SK-N-DZ (cell line): ENCODE measurements at places on chromosomes 3 and 15.

DNA sequence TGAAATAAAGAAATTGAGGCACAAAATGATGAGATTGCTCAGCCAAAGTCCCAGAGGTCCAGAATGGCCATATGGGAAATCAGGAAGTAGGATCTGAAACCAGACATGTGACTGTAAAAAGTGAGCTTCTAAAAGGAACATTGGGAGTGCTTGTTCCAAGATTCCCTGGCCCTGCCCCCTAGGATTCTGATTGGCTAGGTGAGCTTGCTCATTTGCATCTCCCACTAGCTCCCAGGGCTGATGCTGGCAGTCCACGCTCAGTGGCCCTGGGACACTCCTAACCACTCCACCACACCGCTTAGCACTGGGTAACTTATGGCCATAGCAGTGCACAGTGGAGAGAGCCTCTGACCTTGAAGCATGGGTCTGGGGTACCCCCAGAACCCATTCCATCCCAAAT lies 326.7 kb downstream of the NTRK3 start:
- DNase-seq, result peak; percentile 47

DNA sequence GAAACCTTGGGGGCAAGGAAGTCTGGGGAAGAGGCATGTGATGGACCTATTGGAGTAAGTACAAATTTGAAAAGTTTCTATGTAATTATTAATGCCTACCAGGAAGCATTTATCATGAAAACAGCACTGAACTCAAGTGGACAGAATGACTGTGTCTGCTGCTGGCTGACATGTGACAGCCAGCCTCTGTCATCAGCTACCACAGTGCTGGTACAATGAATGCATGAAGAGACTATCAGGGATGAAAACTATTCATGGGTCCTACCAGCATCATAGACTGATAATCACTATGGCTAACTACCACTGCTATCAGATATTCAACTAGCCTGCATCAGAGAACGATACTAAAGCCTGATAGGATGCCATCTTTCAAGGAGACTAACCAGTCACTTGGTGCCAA lies 193.5 kb downstream of the RAP2B start:
- no peak for DNase-seq

GRCh38 chr3:54137311-54137710 lies 15.0 kb downstream of the CACNA2D3 start:
- DNase-seq, result no peak

GRCh38 chr3:16739541-16740105 lies 134.4 kb upstream of the DAZL start:
- DNase-seq, result no peak

- DNase-seq, result no peak
These were observed 14.1 kb upstream of the HRH1 start for GRCh38 chr3:11140030-11140712.

- no peak for DNase-seq
These were observed 225.8 kb upstream of the UMPS start for GRCh38 chr3:124504332-124505059.

- no peak for DNase-seq
These were observed 20.8 kb upstream of the NR2C2 start for GRCh38 chr3:14926592-14926991.

DNA sequence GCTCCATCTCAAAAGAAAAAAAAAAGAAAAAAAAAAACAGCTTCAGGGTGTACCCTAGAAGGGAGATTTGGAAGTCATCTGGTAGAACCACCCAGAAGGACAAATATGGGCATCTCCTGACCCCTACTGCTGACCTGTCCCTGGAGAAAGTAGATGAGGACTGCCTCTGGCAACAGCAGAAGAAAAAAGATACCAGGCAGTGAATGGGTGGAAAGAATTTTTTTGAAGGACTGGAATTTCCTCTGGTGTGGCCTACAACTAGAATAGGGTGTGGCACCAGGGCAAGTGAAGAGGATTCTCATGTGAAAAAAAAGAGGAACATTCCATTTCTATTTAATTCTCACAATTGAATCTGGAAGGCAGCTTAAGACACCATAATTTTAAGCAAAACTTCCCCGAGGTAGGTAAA lies 3.1 kb downstream of the ANXA2 start:
- no peak for DNase-seq

DNA sequence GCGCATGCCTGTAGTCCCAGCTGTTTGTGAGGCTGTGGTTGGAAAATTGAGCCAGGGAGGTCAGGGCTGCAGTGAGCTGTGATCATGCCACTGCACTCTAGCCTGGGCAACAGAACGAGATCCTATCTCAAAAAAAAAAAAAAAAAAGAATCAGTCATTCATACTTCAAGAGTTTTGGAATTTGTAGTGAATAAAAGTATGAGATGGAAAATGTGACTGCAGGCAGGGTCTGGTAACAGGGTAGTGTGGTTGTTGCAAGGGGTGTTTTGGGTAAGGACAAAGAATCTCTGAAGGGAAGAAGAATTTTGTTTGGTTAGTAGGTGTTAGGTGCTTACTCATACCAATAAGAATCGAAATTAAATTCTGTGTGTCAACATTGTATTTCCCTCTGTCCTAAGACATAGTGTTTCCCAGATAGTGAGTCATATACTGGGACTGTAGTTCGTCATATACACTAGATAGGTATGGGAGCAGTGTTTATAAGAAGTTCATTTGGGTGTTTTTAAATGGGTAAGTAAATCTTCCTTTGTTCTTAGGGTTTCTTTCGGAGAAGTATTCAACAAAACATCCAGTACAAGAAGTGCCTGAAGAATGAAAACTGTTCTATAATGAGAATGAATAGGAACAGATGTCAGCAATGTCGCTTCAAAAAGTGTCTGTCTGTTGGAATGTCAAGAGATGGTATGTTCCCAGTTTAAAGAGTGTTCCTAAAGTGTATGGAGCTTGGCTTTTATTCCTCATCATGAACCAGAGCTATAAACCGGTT lies 14.2 kb downstream of the NR1D2 start:
- DNase-seq, result no peak

- no peak for DNase-seq
These were observed 11.5 kb downstream of the CCDC80 start for GRCh38 chr3:112629425-112629824.

DNA sequence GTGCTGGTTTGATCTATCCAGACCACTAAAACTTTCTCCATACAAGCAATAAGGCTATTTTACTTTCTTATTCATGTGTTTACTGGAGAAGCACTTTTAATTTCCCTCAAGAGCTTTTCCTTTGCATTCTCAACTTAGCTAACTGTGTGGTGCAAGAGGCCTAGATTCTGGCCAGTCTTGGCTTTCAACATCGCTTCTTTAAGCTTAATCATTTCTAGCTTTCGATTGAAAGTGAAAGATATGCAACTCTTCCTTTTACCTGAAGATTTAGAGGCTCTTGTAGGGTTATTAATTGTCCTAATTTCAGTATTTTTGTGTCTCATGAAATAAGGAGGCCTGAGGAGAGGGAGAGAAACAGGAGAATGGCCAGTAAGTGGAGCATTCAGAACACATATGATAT lies 234.8 kb upstream of the GADL1 start:
- DNase-seq, result no peak

DNA sequence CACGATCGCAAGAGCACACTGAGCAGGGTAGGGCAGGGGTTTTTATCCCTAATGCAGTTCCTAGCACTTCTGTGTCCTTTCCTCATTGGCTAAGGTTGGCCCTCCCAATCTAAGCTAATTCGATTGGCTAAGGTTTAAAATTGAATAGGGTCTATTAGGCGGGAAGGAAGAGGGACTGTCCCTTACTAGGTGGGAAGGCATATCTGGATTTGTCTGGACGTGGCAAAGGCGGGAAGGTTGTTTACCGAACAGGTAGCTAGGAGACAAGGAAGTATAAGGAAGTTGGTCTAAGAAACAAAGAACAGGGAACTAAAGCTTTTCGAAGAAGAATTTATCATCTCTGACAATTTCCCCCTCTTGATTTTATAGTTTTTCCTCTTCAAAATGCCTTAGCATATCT lies 24.8 kb upstream of the ATG7 start:
- no peak for DNase-seq

- no peak for DNase-seq
These were observed 185.5 kb upstream of the GPR149 start for GRCh38 chr3:154615471-154615870.

DNA sequence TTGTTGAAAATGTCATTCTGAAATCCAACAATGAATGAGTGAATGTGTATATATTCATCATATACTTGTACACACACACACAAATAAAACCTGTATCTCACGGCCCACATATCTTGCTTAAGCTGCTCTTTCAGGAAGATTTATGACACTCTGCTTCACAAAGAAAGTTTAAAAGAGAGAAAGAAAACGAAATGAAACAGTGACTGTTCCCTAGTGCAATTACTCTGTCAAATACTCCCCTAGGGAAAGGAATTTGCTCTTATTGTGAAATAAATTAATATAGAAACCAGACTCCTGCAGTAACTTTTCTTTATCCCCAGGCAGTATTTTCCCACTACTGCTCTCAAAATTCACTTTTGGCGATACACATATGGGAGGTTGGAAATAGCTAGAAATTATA lies 329.1 kb downstream of the VPS13C start:
- DNase-seq, result no peak

DNA sequence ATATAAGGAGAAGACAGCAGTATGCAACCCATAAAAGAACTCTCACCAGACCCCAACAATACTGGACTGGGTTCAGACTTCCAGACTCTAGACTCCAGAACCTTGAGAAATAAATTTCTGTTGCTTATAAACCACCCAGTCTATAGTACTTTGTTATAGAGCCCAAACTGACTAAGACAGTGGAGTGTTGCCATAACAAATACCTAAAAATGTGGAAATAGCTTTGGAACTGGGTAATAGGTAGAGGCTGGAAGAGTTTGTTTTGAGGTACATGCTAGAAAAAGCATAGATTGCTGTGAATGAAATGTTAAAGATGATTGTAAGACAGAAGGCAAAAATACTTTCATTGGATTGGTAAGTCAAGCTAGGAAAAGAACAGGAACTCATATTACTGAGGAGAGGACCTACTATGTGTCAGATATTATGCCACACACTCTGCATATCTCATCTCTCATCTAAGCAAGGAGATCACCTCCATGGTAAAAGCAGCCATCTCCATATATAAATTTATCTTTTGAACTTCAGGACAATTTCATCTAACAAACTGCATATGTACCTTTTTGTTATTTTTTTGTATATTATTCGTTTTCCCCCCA lies 67.4 kb upstream of the FNDC3B start:
- no peak for DNase-seq

DNA sequence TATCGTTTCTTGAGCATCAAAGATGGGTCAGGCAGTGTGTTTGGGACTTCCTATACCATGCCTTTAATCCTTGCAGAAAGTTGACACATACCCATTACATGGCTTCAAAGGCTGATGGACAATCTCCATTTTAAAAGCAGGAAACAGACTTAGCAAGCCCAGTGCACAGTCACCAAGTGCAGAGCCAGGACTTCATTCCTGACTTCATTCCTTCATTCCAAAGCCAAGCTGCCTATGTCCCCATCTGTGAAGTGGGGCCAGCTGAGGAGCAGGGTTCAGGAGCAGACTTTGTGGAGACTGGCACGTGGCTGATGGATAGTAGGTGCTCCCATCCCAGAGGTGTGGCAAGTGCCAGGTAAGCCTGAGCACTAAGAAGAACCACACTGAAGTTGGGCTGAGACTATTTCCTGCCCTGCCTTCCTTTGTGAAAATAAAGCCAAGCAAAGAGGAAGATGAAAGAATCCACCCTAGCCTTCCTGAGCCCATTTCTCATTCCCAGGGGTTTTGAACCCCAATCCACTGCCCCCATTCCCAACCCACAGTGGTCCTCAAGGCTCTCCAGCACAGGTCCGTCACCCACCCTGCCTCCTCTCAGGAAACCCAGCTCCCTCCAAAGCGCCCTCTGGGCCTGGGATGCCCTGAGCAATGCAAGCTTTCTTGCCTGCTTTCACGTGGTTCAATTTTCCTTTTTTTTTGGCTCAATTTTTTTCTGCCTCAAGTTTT lies 1.8 kb downstream of the CX3CR1 start:
- no peak for DNase-seq

GRCh38 chr15:48636511-48636910 lies 9.0 kb downstream of the FBN1 start:
- DNase-seq, result no peak

DNA sequence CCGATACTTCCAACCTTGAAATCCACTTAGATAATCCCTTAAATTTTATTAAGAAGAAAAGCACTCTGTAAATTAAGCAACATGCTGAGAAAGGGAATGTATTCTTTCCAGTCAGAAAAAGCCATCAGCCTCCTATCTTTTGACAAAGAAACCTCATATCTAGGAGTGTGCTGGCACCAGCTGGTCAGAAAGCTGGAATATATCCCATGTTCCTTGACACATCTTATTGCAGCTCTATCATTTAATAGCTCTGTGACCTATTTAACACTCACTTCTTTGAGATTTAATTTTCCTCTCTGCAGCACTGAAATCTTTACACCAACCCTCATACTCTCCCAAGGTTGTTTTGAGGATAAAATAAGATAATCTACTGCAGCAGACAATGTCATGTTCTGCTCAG lies 30.4 kb upstream of the CAPN7 start:
- no peak for DNase-seq
